ENCODE measurements at places on chromosomes 1 and 21.

- DNase-seq, result peak; percentile 16
These were observed 53.1 kb downstream of the SH3GLB1 start for GRCh38 chr1:86757272-86757984.

GRCh38 chr1:192926736-192927135 is 117.9 kb downstream of the RGS2 start:
- no peak for DNase-seq

- DNase-seq, result no peak
These were observed 37.9 kb downstream of the WDR3 start for GRCh38 chr1:117967477-117967876.

GRCh38 chr1:215285013-215285800 is 202.7 kb downstream of the KCNK2 start:
- DNase-seq, result no peak

DNA sequence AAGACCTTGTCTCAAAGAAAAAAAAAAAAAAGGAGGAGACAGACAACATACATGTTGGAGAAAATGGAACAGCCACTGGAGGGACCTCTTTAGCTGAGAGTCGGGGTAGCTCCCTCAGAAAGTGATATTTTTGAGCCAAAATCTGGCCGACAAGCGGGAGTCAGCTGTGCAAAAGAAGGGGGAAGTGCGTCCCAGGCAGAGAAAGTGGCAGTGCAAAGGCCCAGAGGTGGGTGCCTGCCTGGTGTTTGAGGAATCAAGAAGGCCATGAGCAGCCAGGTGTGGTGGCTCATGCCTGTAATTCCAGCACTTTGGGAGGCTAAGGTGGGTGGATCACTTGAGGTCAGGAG is 6.1 kb upstream of the CROCC start:
- no peak for DNase-seq

- no peak for DNase-seq
These were observed 44.5 kb upstream of the C1orf87 start for GRCh38 chr1:60118085-60118484.

- no peak for DNase-seq
These were observed 3.5 kb downstream of the CDC42 start for GRCh38 chr1:22056043-22056442.

GRCh38 chr1:223704921-223705878 is 7.1 kb upstream of the CAPN2 start:
- no peak for DNase-seq

- DNase-seq, result no peak
These were observed 815.6 kb upstream of the NEGR1 start for GRCh38 chr1:73097917-73098316.

DNA sequence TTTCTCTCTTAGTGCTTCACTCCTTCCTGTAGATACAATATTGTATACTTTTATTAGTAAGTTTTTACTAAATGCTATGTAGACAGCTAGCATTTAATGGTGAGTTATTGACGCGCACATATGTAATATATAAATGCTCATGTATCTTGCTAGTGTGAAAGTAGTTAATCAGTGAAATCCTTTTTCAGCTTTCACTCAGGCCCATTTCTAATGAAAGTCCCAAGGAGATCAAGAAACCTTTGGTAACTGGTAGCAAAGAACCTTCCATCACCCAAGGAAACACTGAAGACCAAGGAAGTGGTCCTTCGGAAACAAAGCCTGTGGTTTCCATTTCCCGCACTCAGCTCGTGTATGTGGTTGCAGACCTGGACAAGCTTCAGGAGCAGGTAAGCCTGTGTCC is 27.2 kb downstream of the AGT start:
- DNase-seq, result no peak

DNA sequence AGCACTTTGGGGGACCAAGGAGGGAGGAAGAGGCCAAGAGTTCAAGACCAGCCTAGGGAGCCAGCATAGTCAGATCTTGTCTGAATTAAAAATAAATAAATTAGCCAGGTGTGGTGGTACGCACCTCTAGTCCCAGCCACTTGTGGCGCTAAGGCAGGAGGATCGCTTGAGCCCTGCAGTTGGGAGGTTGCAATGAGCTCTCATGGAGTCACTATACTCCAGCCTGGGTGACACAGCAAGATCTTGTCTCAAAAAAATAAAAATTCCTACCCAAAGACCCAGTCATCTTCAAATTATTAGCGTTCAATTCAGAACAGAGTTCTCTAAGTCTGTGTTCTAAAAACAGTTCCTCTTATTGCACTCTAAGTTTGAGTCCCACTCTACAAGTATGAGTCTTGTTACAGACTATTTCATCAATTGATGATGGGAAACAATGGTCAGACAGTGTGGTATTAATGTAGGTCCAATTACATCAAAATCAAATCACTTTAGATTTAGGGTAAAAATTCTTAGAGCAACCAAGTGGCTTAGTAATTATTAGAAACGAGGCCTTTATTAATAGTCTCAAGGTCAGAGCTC is 6.9 kb downstream of the FOXJ3 start:
- DNase-seq, result no peak

DNA sequence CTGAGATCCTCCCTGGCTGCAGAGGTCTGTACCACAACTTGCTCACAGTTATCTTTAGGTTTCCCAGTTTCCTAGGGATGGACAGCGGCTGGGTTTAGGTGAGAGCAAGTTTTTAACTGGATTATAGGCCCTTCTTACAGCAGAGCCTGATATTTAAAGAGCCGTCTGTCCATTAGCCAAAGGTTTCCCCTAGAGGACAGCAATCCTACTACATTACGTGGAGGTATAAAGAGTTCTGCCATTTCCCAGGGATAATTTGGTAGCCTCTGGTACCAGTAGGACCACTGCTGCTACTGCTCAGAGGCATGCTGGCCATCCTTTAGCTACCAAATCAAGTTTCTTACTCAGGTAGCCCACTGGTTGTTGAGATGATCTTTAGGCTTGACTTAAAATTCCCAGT is 21.9 kb upstream of the FCGR2A start:
- DNase-seq, result no peak

GRCh38 chr1:108609483-108610049 is 49.7 kb downstream of the EEIG2 start:
- DNase-seq, result no peak

DNA sequence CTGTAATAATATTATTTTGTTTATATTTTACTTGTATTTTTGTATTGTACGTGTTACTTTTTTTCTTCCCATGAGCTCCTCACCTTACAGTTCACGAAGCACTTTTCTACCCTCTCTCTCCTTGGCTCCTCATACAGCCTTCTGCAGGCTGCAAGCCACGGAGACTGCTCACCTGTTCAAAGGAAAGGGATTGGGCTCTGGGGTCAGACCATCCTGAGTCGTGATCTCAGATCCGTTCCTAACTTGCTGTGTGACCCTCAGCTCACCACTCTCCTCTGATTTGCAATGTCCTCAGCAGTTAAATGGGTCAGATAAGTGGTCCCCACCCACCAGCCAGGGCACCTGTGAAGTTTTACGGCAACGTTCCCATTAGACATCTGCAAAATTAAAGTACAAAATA is 54.1 kb downstream of the VWA5B1 start:
- DNase-seq, result no peak

DNA sequence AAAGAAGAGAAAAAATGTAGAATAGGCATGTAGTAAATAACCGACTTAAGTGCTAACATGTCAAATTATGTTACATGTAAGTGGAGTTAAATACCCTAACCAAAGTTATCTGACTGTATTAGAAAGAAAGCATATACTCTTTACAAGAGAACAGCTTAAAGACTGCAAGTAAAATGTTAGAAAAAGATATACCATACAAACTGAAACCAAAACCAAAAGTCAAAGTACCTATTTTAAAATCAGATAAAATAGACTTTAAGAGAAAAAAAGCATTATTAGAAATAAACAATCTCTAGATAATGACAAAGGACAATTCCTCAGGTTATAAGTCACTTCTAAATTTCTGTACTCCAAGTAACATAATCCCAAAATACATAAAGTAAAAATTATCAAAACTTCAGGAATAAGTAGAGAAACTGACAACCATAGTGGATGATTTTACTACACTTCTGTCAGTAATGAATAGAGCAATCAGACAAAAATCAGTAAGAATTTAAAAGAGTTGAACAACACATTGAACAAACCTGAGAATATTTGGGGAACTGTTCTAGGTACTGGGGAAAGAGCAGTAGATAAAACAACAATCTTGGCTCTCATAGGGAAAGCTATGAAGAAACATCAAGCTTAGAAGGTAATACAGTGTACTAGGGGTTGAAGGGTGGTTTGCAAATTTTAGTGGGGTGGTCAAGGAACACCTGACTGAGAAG is 127.3 kb downstream of the TBX19 start:
- no peak for DNase-seq

GRCh38 chr21:26490771-26491170 is 82.3 kb downstream of the CYYR1 start:
- no peak for DNase-seq

- DNase-seq, result no peak
These were observed 65.2 kb downstream of the SLC37A1 start for GRCh38 chr21:42578761-42579415.

- DNase-seq, result no peak
These were observed 7.5 kb downstream of the MFSD2A start for GRCh38 chr1:39962450-39962825.

Measured in substantia nigra (tissue), 51 donors.